ENCODE measurements at places on chromosomes 2 and 18. TPM values are rescaled to one million over a fixed set of nuclear protein-coding genes. Genes with fewer than 3 reads are reported as not detected.

Gene DNAH6
- total RNA-seq: 1.0 TPM

DNA sequence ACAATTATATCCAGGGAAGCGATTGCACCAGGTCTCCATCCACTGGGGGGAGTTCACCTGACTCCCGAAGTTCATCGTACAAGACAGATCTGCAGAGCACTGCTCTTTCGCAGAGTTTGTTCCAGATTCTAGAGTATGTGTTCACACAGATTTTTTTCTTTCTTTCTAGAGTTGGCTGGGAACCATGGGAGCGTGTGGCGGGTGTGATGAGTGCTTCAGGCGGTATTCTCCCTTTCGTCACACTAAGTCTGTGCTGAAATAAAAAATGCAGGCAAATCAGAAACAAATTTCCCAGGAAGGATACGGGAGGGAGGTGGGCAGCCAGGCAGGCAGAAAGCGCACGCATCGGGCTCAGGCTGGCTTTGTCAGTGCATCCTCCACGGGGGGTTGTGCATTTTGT, 129.8 kb upstream of the SOX11 start:
- no peak for DNase-seq

Gene CD207
- not detected for total RNA-seq

DNA sequence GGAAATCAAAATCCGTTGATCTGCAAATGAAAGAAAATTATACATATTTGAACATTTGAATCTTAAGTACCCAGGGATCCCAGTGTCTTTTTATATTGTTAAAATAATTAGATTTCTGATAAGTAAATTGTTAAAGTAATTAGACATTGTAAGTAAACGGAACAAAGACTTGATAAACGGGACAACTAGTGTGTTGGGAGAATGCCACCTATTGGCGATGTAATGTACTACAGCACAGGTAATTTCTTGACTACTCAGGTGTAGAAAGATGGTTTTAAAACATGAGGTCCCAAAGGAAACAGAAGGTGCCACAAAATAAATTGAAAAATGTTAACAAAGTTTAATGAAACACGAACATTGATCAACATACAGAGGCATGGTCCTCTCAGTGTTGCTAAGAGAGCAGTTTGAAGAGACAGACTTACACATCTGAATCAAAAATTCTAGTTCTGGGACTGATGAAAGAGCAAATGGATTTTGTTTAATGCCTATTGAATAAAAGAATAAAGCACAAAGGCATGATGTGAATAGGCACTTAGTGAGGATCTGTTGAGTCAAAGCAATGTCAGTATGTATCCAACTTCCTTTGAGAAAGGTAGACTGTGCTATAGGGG, 103.4 kb upstream of the RASGRP3 start:
- DNase-seq: no peak

- DNase-seq: no peak
Measured at GRCh38 chr2:36433311-36434217, 78.0 kb downstream of the CRIM1 start.

- no peak for DNase-seq
Measured at GRCh38 chr18:48866856-48867255, 83.9 kb downstream of the SMAD7 start.

- no peak for DNase-seq
Measured at GRCh38 chr2:113973810-113974209, 83.9 kb downstream of the ACTR3 start.

- DNase-seq: no peak
Measured at GRCh38 chr2:171726847-171727450, 39.7 kb downstream of the DYNC1I2 start.

DNA sequence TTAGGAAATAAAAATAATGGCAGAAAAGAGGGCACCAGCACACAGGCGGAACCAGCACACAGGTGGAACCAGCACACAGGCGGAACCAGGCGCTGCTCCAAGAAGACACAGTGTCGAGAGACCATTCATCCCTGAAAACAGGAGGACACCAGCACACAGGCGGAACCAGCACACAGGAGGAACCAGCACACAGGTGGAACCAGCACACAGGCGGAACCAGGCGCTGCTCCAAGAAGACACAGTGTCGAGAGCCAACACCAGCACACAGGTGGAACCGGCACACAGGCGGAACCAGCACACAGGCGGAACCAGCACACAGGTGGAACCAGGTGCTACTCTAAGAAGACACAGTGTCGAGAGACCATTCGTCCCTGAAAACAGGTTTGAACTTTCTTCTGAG, 115.5 kb upstream of the TMEM18 start:
- no peak for DNase-seq

- no peak for DNase-seq
Measured at GRCh38 chr18:47552783-47553182, 301.3 kb upstream of the SKOR2 start.

DNA sequence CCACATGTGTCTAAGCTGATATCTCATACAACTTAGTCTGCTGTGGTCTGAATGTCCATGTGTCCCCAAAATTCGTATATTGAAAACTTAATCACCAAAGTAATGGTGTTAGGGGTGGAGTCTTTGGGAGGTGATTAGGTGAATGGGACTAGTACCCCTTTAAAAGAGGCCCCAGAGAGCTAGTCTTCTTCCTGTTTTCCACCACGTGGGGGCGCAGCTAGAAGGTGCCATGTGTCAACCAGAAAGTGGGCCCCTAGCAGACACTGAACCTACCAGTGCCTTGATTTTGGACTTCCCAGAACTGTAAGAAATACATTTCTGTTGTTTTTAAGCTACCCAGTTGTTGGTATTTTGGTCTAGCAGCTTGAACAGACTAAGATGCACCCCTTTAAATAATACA, 86.6 kb downstream of the ASB1 start:
- DNase-seq: no peak

Gene FLACC1
- total RNA-seq: 4.9 TPM

- DNase-seq: no peak
Measured at GRCh38 chr2:67642046-67642382, 244.9 kb downstream of the ETAA1 start.

Gene SLC5A7
- total RNA-seq: not detected

- no peak for DNase-seq
Measured at GRCh38 chr2:26579025-26579722, 62.0 kb downstream of the CIB4 start.

Gene DES
- total RNA-seq: not detected

Gene ZSWIM2
- not detected for total RNA-seq

Gene TWIST2
- not detected for total RNA-seq

DNA sequence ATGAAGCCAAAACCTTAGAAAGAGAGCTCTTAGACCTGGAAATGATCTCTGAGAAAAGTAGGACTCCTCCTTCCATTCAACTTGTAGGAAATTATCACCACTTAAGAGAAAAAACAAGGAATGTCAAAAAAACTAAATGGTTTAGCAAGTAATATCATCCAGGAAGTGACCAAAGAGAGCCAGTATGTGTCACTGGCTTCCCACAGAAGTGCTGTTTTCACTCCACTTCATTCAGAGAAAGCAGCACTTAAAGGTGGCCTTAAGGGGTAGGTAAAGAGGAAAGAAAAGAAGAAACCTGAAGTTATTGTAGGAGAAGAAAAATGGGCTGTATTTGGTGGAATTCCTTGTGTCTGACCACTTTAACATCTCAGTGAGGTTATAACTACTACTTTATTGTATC, 414.4 kb upstream of the ETAA1 start:
- no peak for DNase-seq

GRCh38 chr18:63366213-63367052, 573 bp downstream of the KDSR start:
- DNase-seq: peak; percentile 75
